Adrenal gland (tissue), 19 donors: ENCODE measurements at places on chromosomes 3 and 15.

- no peaks in the 10 kb centered on the region for H3K36me3 ChIP-seq
- DNase-seq: no peak
- no peak overlapping the region for H3K4me3 ChIP-seq
- no peaks in the 10 kb centered on the region for H3K27me3 ChIP-seq
These were observed 32.7 kb upstream of the PLSCR5 start for GRCh38 chr3:146637871-146638270.

DNA sequence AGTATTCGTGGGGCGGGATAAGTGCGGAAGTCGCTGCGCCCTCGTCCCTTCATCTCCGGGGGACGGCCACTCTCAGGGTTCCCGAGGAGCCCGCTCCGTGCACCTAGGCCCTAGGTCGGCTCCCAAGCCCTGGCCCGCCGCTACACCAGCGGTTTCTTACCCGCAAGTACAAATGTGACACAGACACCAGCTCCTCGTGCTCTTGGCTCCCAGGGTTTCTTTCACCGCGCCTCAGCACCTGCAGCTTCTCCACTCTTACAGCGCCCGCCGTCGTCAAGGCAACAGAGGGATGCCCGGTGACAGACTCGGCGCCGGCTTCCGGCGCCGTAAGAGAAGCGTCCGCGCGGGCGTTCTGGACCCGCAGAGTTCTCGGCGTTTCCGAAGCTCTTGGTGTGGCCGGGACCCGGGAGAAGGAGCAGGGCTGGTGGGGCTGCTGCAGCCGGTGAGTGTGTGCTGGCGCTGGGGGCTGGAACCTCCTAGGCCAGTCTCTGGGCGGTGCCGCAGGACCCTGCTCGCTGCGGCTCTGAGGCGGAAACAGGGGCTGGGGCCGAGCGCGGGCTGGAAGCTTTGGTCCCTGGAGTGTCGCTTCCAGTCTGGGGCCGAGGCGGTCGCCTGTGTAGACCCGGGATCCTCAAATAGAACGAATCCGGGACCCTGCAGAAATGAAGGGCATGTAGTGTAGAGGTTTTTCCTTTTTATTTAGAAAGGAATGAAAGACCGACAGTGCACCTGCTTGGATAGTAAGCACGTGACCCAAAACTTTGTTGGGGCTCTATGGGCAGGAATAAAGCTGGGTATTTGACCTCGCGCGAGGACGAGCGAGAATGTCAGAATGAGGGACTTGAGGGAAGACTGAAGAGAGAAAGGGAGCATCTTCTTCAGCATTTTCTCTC lies 155.4 kb upstream of the GOLGA6L4 start:
- no peaks in the 10 kb centered on the region for H3K36me3 ChIP-seq
- H3K4me3 ChIP-seq: no peak overlapping the region
- H3K27me3 ChIP-seq: peaks cover 17% of the 10 kb centered on the region
- no peaks in the 10 kb centered on the region for H3K4me1 ChIP-seq
- no peak for DNase-seq
- H3K27ac ChIP-seq: no peak overlapping the region

DNA sequence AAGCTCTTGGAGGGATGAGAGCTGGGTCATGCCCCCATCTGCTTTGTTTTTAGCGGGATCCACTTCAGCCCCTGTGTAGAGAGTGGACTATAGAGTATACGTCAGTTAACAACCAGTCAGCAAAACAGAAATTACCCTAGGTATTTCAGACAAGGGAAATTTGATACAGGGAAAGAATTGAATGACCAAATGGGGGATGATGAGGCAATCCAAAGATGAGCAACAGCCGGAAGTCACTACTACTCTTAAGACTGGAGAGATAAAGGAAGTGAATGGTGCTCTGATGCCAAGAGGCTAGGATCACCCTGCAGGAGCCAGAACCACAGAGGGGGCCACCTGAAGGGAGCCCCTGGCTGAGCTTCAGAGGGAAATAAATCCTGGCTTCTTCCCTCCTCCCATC lies 1.7 kb upstream of the GPR62 start:
- H3K27me3 ChIP-seq: no peaks in the 10 kb centered on the region
- H3K27ac ChIP-seq: no peak overlapping the region
- H3K4me3 ChIP-seq: no peak overlapping the region
- no peaks in the 10 kb centered on the region for H3K36me3 ChIP-seq
- DNase-seq: no peak

- no peaks in the 10 kb centered on the region for H3K27me3 ChIP-seq
- no peak overlapping the region for H3K27ac ChIP-seq
- no peak overlapping the region for H3K4me3 ChIP-seq
- DNase-seq: no peak
These were observed 256.3 kb downstream of the SCAPER start for GRCh38 chr15:76648732-76649444.

- H3K27ac ChIP-seq: no peak overlapping the region
- no peak overlapping the region for H3K4me3 ChIP-seq
- DNase-seq: no peak
- no peaks in the 10 kb centered on the region for H3K27me3 ChIP-seq
These were observed 11.6 kb upstream of the SCAMP5 start for GRCh38 chr15:74983725-74984231.

- H3K27ac ChIP-seq: no peak overlapping the region
- no peaks in the 10 kb centered on the region for H3K27me3 ChIP-seq
- H3K4me1 ChIP-seq: no peaks in the 10 kb centered on the region
- no peaks in the 10 kb centered on the region for H3K36me3 ChIP-seq
These were observed 29.2 kb upstream of the KIF23 start for GRCh38 chr15:69384626-69385598.

DNA sequence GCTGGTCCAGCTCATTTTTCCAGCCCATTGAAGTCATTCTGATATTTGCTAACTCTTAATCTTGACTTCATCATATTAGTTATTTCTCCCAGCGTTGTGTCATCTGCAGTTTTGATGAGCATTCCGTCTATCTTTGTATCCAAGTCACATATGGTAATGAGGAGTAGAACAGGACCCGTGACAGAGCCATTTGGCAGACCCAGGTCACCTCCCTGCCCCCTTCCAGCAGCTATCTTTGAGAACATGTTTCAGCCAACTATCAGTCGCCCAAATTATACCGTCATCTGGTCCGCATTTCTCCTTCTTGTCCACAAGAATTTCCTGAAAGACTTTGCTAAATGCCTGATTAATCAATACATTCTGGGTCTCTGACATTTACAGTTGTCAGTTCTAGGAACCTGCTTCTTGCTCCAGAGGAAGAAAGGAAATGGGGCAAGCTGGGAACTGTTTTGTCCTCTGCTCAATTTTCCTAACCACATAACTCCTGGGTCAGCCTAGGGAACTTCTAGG lies 347.1 kb upstream of the NR2E3 start:
- H3K4me3 ChIP-seq: no peak overlapping the region
- no peak for DNase-seq
- no peaks in the 10 kb centered on the region for H3K36me3 ChIP-seq

DNA sequence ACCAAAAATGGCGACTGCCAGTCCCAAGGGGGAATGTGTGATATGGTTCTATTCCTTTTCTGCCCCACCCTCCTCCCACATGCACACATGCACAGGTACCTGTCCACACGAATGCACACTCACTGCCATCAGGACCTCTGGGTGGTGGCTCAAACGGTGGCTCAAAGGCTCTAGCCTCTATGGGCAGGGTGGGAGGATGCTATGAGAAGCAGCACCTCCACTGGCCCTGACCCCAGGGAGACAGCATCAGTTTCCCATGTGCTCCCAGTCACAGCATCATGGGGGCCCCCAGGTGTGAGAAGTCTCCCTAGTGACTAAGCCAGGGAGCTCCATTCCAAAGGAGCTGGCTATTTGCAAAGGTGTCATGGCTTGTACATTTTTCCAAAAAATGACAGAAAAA lies 15.9 kb downstream of the SEMA3G start:
- H3K36me3 ChIP-seq: no peaks in the 10 kb centered on the region
- DNase-seq: no peak
- no peaks in the 10 kb centered on the region for H3K27me3 ChIP-seq

DNA sequence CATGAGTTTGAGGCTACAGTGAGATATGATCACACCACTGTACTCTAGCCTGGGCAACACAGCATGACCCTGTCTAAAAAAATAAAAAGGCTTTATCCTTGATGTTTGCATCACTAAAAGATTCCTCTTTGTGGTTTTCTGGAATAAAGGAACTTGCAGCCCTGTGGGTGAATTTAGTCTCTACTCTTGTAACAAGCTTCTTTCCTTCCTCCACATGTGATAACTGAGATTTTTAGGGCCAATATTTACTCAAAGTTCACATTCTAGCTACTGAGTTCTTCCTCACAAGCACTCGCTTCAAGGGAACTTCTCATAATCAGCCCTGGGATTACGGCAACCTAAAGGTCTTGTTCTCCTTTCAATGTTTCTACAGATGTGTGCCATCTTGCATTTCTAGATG lies 24.6 kb downstream of the COMMD2 start:
- no peaks in the 10 kb centered on the region for H3K36me3 ChIP-seq
- no peaks in the 10 kb centered on the region for H3K4me1 ChIP-seq
- no peaks in the 10 kb centered on the region for H3K27me3 ChIP-seq
- no peak overlapping the region for H3K27ac ChIP-seq

GRCh38 chr3:142021127-142021526 lies 128.2 kb downstream of the TFDP2 start:
- no peaks in the 10 kb centered on the region for H3K27me3 ChIP-seq
- no peak overlapping the region for H3K4me3 ChIP-seq
- H3K36me3 ChIP-seq: no peaks in the 10 kb centered on the region
- peaks cover 26% of the 10 kb centered on the region for H3K4me1 ChIP-seq
- no peak overlapping the region for H3K27ac ChIP-seq
- DNase-seq: no peak

GRCh38 chr15:38608682-38609081 lies 44.1 kb upstream of the RASGRP1 start:
- no peaks in the 10 kb centered on the region for H3K27me3 ChIP-seq
- no peak for DNase-seq
- H3K4me1 ChIP-seq: no peaks in the 10 kb centered on the region
- H3K27ac ChIP-seq: no peak overlapping the region

DNA sequence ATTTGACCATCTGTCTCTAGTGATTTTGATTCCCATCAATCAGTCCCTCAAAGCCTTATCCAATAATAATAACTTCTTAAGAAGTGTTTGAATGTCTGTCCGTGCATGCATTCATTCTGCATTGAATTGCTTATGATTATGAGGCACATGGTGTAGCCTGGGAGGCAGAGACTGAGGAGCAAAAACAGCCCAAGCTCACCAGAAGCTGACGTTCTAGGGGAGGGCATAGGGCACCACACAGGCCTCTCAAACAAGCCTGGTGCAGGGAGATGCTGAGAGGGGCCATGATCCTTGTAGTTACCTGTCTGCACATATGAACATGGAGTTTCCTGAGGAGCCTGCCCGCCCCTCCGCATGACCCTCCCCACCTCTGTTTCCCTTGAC lies 89.2 kb upstream of the POMGNT2 start:
- H3K4me1 ChIP-seq: no peaks in the 10 kb centered on the region

- H3K36me3 ChIP-seq: no peaks in the 10 kb centered on the region
- no peaks in the 10 kb centered on the region for H3K4me1 ChIP-seq
- no peak overlapping the region for H3K4me3 ChIP-seq
- no peaks in the 10 kb centered on the region for H3K27me3 ChIP-seq
- no peak for DNase-seq
- no peak overlapping the region for H3K27ac ChIP-seq
These were observed 19.4 kb downstream of the RTP3 start for GRCh38 chr3:46517016-46517783.

DNA sequence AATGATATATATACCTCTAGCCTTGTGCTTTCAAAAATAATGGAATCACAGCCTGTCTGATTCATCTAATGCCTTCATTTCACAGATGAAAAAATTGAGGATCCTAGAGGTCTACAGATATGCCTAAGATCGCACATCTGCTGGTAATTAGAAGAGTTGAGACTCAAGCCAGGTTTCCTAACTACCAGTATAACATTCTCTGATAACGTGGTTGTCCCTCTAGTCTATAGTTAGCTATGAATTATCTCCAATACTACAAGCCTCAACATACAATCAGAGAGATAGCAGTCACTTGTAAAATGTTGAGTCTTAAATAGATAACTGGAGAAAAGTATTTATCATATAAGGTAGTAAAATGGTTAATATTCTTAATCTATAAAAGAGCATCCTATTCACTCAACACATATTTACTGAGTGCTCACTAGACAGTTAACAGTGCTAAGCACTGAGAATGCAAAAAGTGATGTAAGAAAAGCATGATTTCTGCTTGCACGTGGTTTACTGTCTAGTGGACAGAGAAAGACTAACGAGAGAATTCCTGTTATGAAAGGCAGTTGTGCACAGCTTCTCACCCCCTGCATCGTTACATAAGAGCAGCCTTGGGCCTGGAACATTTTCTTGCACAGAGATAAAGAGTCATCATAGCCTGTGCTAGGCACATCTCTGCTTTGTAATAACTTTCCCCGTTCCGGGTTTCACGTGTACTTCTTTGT lies 4.9 kb upstream of the ENTPD3 start:
- DNase-seq: no peak
- H3K27me3 ChIP-seq: peaks cover under 1% of the 10 kb centered on the region
- no peak overlapping the region for H3K27ac ChIP-seq
- no peak overlapping the region for H3K4me3 ChIP-seq

GRCh38 chr15:80920271-80920699 lies 69.3 kb downstream of the MESD start:
- no peak for DNase-seq
- H3K27me3 ChIP-seq: no peaks in the 10 kb centered on the region
- H3K4me1 ChIP-seq: no peaks in the 10 kb centered on the region
- no peaks in the 10 kb centered on the region for H3K36me3 ChIP-seq
